ENCODE measurements at places on chromosomes 4 and X.

DNA sequence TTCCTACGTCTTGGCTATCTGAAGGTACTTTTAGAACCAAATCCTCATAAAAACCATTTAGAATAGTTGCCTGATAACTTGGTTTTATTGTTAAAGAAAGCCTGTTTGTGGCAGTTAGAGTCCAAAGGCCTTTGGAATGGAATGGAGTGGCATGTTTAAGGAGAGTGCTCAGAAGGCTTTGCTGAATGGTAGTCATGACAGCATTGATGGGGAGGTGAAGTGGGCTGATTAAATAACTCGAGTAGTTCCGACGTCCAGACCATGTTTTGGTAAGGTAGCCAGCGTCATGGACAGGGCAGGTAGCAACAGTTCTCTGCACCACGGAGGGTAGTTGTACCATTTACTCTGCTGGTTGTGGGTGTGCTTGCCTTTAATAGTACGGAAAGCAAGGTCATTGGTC, 86.3 kb upstream of the CLDN34 start:
- no peak for DNase-seq

DNA sequence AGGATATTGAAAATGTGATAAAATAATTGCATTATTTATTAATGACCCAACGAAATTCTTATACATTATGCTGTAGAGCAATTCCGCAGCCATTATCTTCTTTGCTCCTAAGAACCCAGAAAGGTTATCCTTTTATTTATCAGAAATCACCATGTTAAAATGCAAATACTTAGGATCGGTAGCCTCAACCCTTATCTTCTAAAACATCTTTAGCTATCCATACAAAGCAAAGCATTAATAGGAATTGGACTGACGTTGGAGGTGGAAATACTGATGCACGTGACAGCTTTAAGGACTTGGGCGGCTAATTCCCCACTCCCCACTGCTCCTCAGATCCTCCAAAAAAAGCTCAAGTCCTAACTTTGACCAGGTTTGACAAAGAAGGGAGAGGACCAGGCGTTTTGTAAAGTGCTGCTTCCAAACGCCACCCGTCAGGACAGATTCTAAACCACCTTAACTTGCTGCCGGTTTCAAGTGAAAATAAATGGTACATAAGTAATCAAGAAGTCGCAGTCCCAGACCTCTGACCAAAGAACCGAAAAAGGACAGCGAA, 539 bp upstream of the SPCS3 start:
- DNase-seq, result no peak

DNA sequence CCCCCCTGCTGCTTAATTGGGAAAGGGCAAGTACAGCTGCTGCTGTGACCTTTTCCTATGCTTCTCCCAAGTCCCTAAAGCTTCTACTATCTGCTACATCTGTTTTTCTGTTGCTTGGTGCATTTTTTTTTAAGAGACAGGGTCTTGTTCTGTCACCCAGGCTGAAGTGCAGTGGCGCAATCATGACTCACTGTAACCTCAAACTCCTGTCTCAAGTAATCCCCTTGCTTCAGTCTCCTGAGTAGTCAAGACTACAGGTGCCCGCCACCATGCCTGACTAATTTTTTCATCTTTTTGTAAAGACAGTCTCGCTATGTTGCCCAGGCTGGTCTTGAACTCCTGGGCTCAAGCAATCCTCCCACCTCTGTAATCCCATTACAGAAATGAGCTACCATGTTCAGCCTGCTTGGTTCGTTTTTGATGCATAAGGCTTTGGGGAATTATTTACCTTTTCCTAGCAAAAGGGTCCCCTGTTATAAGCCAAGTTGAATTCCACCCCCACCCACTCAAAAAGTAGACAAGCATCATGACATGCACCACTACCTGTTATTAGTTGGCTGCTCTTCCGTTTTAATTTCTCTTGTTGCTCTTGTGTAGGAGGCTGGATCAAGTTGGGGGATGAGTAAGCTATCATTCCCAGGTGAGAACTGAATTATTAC, 39.6 kb downstream of the DGKK start:
- DNase-seq, result no peak

- DNase-seq, result no peak
Observed at GRCh38 chrX:41276661-41277506, 57.1 kb upstream of the DDX3X start.

- no peak for DNase-seq
Observed at GRCh38 chr4:38537666-38538065, 126.3 kb upstream of the KLF3 start.

DNA sequence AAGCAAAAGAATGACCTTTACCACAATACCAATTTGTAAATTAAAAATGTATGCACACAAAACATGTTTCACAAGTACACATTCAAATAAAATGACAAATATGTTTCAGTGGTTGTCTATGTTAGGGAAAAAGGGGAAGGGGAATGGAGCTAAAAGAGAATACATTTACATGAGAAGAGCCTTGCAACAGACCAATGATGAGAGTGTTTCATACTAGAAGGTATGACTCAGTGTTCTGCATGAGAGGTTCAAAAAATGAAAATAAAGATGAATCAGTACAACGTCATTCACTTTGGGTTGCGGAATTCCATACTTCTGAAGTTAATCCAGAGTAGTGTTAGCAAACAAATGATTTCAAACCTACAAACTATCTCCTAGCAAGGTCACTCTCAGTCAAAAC, 51.7 kb downstream of the RPGR start:
- no peak for DNase-seq

- no peak for DNase-seq
Observed at GRCh38 chr4:20615486-20616260, 84.6 kb upstream of the PACRGL start.

GRCh38 chr4:20433097-20433705, 181.5 kb downstream of the SLIT2 start:
- DNase-seq, result no peak

DNA sequence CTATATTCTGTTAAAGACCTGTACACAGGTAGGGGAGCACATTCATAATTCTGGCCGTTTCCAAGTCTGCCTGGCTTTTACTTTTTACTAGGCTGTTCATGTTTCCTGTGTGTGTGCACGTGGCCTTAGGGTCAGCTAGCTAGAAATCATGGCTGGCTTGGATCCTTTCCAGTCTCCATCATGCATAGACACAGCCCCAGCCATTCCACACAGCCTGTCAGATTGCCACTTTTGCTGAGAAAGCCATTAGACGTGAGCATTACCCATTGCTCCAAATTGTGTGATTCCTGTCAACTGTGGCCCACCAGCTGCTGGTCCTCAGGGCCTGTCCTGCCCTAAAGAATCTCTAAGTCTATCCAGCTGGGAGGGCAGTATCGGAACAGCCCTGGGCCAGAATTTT, 11.4 kb upstream of the SORCS2 start:
- DNase-seq, result no peak
